ENCODE measurements at places on chromosomes 6 and 20.

DNA sequence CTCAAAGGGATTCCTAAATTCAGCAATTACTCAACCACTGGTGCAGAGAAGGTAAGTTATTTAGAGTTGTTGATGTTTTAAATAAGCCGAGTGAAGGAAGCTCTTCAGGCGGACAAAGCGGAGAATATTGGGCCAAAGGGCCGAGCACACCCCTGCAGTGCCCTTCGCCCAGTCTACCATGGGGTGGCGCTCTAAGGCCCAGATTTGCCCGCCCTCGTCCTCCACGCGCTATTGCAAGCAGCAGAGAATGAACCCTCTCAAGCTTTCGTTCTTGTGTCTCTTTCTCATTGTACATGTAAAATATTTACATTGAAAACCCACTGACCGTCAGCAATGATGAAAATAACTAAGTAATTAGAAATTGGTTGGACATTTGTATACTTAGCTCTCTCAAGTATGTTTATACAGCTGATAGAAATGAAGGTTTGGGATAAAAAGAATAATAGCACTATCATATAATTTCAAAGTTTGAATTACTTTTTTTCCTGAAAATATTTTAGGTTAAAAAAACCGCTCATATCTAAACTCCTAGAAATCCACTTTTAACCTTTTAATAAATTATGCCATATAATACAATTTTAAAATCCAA is 195.0 kb upstream of the CEP162 start:
- peak; percentile 80 for DNase-seq

DNA sequence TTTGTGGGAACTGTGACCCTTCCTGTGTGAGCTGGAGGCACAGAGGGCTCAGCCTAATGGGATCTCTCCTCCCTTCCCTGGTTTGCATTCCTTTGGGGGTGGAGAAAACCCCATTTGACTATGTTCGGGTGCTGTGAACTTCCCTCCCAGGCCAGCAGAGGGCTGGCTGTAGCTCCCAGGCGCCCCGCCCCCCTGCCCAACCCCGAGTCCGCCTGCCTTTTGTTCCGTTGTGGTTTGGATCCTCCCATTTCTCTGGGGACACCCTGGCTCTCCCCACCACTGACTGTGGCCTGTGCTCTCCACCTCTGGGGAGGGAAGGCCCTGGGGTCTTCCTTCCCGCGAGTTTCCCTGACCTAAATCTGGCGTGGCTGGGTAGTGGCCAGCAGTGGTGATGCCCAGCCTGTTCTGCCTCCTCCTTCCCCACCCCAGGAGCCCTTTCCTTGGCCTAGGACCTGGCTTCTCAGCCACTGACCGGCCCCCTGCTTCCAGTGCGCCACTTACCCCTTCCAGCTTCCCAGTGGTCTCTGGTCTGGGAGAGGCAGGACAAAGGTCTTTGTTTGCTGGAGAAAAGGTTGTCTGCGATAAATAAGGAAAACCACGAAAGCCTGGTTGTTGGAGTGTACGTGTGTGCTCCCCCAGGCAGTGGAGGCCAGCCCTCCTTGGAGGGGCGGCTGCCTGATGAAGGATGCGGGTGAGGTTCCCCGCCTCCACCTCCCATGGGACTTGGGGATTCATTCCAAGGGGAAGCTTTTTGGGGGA is 4.9 kb downstream of the VEGFA start:
- peak; percentile 89 for DNase-seq

DNA sequence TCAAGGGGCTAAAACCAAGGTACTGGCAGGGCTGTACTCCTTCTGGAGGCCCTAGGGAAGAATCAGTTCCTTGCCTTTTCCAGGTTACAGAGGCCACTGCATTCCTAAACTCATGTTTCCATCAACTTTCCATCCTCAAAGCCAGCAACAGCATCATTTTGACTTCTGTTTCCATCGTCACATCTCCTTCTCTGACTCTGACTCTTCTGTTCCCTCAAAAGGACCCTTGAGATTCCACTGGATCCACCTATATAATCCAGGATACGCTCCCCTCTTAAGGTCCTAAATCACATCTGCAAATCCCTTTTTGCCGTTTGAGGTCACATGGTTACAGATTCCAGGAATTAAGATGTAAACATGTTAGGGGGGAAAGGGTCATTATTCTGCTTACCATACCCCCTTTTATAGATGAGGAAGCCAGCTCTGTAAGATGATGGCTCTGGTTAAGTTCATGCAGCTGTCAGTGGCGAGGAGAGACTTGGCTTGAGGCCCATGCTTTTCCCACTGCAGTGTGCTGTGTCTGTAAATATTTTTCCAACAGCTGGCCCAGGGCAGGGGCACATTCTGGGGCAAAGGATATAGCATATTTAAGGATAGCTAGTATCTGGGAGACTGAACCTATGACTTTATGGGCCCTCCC is 114.6 kb downstream of the TNFRSF21 start:
- no peak for DNase-seq

DNA sequence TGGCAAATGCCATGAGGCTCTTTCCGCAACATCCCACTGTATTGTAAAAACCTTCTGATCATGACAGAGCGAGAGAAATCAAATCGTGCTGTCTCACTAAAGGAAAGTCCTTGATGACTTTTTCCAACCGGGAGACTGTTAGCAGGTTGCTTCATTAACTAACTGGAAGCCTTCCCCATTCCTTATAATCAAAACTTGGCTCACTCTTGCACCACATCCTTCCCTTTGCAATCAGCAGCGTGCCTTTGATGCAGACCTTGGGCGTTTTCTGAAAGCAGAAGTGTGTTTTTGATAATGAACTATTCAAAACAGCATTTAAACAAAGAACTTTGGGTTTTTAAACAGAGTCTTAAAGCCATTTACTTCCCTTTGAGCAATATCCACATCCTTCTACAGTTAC is 96.2 kb upstream of the CNR1 start:
- DNase-seq: no peak

DNA sequence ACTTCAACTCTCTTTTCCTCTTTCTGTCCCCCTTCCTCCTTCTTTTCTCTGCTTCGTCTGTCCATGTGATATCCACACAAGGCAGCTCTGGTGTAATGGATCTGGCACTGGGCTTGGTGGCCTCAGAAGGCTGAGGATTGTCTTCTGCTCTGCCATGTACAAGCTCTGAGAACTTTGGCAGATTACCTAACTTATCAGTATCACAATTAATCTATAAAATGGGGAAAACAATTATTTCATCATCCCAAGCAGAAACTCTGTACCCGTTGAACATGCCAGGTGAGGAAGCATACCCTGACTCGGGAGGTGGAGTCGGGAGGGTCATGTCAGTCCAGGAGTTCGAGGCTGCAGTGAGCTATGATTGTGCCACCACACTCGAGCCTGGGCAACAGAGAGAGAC is 10.6 kb downstream of the RNF144B start:
- DNase-seq: no peak

- DNase-seq: peak; percentile 86
These were observed 161.4 kb downstream of the TBXT start for GRCh38 chr6:166005944-166006899.

GRCh38 chr20:36728986-36729385 is 16.9 kb downstream of the NDRG3 start:
- DNase-seq: no peak

DNA sequence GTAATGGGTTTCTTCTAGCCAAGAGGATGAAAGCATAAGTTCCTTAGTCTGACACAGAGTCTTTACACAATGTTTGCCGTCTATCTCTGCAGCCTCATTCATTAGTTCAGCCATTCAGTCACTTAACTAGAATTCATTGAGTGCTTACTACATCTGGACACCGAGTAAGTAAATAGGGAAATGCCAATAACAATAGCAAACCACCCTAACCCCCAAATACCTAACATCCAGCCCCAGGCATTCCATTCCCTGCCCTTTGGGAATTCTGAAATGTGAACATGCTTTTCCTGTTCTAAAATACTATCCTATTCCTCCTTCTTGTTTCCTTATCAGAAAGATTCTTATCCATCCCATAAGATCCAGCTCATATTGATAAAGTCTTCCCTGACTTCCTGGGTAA is 277.6 kb upstream of the RNF217 start:
- DNase-seq: no peak

DNA sequence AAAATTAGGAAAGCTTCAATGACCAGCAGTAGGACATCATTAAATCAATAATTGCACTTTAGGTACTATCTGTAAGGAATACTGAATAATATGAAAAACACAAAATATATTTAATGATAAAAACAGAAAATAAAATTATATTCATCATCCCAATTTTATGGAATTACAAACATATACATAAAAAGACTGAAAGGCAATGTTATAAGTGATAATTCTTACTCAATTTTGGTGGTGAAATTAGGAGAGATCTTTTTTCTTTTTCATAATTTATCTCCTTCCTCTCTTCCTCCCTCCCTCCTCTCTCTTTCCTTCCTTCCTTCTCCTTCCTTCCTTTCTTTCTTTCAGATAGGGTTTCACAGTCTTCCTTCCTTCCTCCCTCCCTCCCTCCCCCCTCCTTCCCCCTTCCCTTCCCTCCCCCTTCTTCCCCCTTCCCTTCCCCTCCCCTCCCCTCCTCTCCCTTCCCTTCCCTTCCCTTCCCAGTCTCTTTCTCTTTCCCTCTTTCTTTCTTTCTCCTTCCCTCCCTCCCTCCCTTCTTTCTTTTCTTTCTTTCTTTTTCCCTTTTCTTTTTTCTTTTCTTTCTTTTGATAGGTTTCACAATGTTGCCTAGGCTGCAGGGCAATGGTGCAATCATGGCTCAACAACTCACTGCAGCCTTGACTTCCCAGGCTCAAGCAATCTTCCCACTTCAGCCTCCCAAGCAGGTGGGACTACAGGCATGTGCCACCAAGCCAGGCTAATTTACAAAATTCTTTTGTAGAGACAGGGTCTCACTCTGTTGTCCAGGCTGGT is 36.8 kb downstream of the RSPH3 start:
- no peak for DNase-seq
